ENCODE measurements at places on chromosomes 13 and 19. TPM values are rescaled to one million over a fixed set of nuclear protein-coding genes. Genes with fewer than 3 reads are reported as not detected.

The ZIK1 gene
- 5.3 TPM for total RNA-seq

The IL17D gene
- total RNA-seq, result 0.54 TPM

The PLEKHJ1 gene
- 85.1 TPM for total RNA-seq

The CLDN10 gene
- not detected for total RNA-seq

The SIGLECL1 gene
- total RNA-seq, result not detected

The ZNF135 gene
- 5.1 TPM for total RNA-seq

The KL gene
- total RNA-seq, result 0.25 TPM

The AP1M2 gene
- not detected for total RNA-seq

The TEX26 gene
- not detected for total RNA-seq

The ZNF649 gene
- 5.8 TPM for total RNA-seq

The ZNF554 gene
- 3.0 TPM for total RNA-seq

The YIF1B gene
- total RNA-seq, result 162 TPM

The ZNF615 gene
- total RNA-seq, result 6.9 TPM

The FUT6 gene
- not detected for total RNA-seq

The FCAR gene
- not detected for total RNA-seq

The CEACAM7 gene
- total RNA-seq, result not detected

The TBXA2R gene
- total RNA-seq, result 0.76 TPM

The LCP1 gene
- total RNA-seq, result not detected

The CYSLTR2 gene
- not detected for total RNA-seq

The CBY2 gene
- not detected for total RNA-seq

The CAMSAP3 gene
- total RNA-seq, result not detected

The KLK1 gene
- total RNA-seq, result not detected

The FFAR1 gene
- not detected for total RNA-seq

The BSG gene
- total RNA-seq, result 887 TPM

The POSTN gene
- total RNA-seq, result 196 TPM

The KLK12 gene
- total RNA-seq, result not detected

The ZNF724 gene
- total RNA-seq, result 4.3 TPM

The POU4F1 gene
- not detected for total RNA-seq

The KLK3 gene
- not detected for total RNA-seq

The ZNF793 gene
- 2.9 TPM for total RNA-seq

The SNRPA gene
- 35.3 TPM for total RNA-seq

The KIR3DL2 gene
- not detected for total RNA-seq

The CILP2 gene
- total RNA-seq, result 0.25 TPM

The FAAP24 gene
- 2.4 TPM for total RNA-seq

The ZNF14 gene
- total RNA-seq, result 3.8 TPM

The BRME1 gene
- total RNA-seq, result 0.11 TPM

The CGB3 gene
- not detected for total RNA-seq

The PRKCG gene
- total RNA-seq, result not detected
